DMS153 (cell line): ENCODE measurements at places on chromosomes 1 and 21.

DNA sequence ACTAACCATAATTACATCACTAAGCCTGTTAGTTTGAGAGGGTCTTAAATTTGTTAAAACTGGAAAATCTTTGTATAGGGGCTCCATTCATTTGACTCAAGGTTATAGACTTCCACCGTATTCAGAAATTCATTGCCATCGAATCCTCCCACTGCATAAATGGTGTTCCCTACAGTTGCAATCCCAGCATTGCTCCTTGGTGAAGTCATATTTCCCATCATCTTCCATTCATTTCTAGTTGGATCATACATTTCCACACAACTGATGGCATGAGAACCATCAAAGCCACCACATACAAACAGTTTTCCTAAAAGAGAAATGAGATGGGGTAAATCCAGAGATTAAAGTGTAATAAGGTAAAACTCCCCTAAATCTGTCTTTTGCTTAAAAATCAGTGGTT is 19.1 kb downstream of the IVNS1ABP start:
- DNase-seq, result no peak

DNA sequence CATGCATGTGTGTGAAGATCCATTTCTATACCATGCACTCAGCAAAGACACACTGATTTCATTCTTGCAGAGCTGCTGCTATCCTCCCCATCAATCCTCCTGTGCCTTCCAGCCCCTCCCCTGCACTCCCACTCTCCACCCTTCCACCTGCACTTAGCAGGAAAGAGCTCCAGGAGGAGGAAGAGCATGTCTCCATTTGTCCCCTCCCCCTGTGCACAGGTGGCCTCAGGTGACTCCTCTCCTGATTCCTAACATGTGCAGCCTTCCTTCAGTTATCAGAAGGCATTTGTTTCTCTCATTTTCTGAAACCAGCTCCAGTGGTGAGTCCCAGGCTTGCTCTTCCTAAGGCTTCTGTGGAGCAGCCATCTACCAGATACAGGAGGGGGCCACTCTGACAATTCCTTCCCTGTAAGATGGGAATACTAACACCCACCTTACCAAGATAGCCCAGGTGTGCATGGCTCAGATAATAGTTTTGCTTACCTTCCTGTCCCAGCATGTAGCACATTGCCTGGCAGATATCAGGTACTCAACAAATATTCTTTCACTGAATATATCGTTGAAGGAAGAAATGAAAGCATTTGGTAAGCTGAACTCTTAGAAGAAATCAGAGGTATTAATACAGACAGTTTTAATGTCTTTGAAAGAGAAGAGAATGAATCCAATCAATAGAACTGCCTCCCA is 21.9 kb upstream of the FAM3B start:
- peak; percentile 44 for DNase-seq

DNA sequence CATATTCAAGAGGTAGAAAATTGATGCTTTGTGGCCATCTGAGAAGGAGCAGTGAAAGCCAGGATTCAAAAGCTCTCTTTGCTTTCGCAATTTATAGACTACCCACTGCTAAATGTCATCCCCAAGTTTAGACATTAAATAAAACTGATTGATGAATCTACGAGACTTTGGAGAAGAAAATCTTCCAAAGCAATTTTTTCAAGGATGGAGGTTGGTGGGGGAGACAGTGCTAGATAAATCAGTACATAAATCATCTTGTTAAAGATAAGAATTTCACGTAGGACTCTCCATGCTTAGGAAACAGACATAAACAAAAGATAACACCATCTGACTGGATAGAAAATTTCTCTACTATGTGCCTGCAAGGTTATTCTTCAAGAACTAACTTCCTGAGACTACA is 147.6 kb upstream of the TIAM1 start:
- DNase-seq, result no peak

DNA sequence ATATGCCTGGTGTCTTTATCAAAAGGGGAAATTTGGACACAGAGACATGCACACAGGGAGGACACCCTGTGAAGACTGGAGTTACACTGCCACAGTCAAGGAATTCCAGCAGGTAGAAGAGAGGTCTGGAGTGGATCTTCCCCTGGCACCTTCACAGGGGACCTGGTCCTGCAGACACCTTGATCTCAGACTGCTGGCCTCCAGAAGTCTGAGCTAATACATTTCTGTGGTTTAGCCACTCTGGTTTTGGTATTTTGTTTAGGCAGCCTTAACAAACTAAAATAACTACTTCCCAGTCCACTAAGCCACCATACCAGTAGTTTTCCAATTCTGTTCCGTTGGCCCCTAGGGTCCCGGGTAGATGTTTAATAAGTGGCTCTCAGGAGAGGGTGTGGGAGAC is 164.7 kb downstream of the SETD4 start:
- DNase-seq, result no peak

DNA sequence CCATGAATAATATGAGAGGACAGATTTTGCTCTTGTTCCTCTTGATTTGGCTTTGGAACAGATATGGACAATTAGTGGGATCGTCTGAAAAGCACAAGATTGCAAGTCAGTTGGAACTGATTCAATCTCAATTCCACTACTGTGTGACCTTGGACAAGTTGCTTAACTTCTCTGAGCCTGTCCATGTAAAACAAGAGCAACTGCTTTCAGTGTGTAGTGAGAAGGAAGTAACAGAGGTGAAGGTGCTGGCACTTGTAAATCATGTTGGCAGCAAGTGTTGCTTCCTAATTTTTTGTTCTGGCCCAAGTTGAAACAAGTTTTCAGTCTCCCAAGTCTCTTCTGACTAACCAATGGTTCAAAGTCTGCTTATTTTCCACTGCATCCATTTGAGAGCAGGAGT is 15.3 kb downstream of the INKA2 start:
- no peak for DNase-seq

DNA sequence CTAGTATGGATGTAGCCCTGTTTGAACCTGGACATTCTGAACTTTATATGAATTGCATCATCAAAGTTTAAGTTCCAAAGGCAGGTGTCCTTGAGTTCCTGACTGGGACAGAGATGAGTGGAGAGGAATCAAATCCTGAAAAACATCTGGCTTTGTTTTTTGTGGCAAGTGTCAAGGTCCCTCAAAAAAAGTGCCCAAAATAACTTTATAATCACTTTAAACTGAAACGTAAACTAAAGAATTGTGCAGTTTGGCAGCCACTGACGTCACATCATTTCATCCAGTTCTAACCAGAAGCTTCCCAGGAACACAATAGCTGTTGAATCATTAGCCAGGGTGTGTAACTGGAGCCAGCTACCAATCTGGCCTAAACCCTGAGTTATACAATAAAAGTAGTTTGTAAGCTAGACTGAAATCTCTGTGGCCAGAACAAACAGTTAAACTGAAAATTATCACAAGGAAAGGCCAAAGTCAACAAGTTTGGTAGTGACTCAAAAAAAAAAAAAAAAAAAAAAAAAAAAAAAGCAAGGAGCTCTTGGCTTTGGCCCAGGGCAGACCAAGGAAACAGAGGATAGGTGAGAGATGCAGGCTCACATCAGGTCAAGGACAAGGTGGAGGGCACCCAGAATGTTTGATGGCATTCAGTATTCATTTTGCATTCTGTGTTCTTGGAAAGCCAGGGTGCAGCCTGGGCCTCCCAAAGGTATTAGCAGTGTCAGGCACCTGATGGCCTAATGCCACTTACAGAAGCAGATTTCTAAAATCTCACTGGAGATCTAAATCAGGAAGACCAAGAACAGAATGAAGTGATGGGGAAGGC is 74.3 kb downstream of the TNFSF18 start:
- DNase-seq, result no peak

- no peak for DNase-seq
These were observed 12.2 kb upstream of the GPR161 start for GRCh38 chr1:168148916-168149315.

DNA sequence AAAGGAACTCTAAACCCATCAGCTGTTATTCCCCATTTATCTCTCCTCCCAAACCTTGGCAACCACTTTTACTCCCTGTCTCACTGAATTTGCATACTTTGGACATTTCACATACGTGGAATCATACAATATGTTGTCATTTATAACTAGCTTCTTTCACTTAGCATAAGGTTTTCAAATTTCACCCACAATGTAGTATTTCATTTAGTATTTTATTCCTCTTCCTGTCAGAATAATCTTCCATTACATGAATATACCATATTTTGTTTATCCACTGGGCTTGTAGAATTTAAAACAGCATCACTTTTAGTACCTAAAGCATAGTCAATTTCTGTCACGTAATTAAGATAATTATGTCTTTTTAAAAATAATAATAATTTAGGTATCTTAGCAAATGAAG is 55.5 kb upstream of the POU2F1 start:
- DNase-seq, result no peak

- DNase-seq, result no peak
These were observed 577 bp upstream of the CEP350 start for GRCh38 chr1:179953974-179954492.

DNA sequence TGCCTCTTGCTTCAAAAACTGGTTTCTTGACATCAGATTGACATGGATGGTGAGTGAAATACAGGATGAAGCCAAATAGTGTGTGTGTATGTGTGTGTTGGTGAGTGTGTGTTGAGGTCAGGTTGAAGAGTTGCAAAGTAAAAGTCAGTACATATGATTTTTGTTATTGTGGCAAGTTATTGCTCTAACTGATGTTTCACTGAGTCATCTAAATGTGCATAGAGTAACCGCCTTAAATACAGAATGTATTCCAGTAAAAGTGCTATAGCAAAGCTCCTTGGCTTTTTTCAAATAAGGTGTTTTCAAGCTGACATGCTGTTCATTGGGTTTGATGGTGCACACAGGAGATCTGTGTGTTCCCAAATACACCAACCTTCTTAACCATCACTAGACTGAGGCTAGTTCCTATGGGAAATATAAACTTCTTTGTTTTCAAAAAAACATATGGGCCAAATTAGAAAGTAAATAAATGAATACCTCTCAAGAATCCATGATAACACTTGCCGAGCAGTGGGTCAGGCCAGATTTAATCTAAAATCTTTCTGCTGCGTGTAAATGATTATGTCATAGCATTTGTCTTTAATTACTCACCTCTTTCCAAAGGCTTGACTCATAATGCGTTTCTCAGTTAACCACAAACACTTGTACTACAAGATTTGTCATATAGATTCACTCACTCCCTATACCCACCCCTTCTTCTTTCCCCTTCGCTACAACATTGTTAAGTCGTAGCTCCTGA is 151.1 kb downstream of the LYPLAL1 start:
- DNase-seq, result no peak

DNA sequence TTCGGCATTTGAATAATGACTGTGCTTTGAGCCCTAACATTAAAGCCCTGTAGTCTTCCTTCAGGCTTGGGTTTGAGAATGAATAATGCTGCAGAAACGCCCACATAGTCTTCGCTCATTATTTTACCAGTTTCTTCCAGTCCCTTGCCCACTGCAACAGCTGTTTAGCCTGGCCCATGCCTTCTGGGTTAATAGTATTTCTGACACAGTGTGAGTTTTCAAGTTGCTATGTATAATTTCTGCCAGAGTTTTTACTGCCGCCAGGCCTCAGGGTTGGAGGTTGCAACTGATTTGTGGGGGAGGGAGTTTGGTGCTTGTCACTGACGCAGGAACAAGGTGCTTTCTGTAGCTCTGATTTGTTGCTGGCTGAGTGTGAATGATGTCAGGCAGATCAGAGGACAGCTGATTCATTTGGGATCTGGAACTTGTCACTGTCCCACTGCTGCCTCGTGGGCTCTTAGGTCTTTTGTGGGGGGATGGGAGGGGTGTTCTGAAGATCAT is 109.8 kb downstream of the MAST2 start:
- DNase-seq, result no peak
